NCI-H1930 (cell line): ENCODE measurements at places on chromosomes 1 and 21.

GRCh38 chr1:204106825-204107224, 33.9 kb downstream of the SOX13 start:
- no peak for DNase-seq

GRCh38 chr1:21534674-21535378, 25.6 kb downstream of the ALPL start:
- DNase-seq = no peak

DNA sequence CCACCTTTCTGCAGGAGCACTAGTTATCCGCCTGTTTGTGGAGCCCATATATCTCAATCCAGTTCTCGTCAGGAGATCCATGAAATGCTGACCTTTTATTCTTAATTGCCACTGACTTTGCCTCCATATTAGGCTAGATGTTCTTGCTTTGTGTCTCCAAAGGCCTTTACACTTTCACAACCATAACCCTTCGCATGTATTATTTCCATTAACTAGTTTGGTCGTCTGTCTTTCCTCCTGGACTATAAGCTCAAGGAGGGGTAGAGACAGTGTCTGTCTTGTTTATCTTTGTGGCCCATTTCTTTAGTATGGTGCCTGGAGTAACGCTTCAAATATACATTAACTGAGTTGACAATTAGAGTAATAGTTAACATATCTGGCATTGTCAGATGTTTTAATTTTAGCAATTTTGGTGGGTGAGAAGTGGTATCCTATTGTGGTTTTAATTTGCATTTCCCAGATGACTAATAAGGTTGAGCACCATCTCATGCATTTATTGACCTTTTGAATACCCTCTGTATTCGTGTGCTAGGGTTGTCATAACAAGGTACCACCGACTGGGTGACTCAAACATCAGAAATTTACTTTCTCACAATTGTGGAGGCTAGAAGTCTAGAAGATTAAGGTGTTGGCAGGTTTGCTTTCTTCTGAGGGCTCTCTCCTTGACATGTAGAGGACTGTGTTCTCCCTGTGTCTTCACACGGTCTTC, 21.7 kb upstream of the IL12RB2 start:
- no peak for DNase-seq

GRCh38 chr1:33036051-33036525, 595 bp downstream of the AK2 start:
- no peak for DNase-seq

DNA sequence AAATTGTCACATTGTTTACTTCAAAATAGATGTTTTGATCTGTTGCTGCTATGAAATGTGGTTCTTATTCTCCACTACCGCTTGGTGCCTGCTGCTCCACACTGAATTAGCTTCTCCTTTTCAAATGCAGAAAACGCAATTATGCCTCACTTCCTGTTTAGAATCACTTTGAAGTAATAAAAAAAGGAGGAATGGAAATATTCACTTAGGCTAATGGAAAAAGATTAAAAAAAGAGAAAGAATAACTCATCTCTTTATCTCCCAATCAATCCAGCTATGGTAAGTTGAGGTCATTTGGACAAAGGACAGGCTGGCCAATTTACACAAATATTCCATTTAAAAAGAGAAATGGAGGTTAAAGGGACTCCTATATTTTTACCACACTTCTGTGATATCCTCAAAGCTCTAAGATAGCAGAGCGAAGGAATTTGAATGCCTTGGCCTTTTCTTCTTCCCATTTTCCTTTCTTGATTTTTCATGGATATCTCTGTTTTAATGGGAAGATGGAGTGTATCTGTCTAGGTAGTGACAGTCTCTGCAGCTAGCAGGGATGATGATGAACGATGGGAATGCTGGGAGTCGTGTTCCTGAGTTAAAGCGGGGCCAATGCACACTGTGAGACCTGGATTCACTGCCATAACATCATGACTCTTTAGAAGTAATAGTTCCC, 35.7 kb downstream of the RGS5 start:
- no peak for DNase-seq

DNA sequence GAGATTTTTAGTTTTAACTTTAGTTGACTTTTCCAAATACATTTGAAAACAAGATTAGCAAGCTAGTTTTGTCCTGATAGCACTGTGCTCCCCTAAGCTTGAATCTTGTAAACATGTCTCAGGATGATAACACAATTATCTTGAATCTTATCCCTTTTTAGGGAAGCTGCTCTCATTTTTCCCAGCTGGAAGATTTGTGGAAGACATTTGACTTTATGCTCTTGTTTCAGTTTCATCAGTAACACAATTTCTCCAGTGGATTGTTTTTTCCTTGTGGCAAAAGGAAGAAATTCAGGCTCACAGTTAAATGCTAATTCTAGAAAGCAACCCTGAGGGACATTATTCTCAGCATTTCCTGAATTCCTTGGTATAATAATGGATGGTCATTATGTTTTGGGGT, 88.8 kb downstream of the CDC7 start:
- no peak for DNase-seq
